CD8-positive, alpha-beta T cell (primary cell): ENCODE measurements at places on chromosomes 2 and 18.

DNA sequence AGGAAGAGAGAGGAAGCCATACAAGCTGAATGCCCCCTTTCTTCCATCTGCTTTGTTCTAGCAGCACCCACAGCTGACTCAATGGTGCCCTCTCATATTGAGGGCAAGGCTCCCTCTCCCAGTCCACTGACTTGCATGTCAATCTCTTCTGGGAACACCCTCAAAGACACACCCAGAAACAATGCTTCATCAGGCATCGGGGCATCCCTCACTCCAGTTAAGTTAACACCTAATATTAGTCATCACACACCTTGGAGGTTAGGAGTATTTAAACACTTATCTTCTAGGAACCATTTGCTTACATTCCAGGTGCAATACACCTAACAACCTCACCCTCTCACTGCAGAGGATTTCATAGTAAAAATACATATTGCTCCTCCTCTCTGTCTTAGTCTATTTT lies 993.5 kb upstream of the DDX18 start:
- no peak for DNase-seq

DNA sequence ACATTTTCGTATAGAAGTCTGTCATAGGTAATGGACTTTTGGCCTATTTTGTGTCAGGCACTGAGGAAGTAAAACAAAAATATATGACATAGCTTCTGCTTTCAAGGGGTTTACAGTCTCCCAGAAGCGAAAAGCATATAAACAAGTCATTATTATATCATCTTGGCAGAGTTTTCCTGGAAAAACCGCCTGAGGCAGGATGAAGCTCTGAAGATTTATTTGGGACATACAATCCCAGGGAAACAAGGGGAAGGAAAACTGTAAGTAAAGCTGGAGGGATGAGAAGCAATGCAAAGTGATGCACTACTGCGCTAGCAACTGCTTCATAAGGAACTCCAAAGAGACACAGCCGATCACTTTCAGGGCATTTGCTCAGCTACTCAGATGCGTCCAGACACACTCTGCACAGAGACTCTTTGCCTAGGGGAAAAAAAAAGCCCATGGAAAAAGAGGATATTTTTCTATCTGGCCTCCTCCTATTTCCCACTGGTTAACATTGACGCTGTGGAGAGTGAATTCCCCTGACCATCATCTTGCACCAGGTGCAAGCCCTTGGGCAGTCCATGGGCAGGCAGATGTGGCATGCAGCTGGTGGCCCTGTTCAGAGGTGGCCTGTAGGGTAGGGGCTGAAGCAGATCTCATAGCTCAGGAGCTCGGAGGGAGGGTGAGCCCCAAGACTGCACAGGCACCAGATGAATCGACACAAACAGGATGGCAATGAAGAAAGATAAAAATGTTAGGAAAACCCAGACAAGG lies 158.1 kb downstream of the METTL4 start:
- DNase-seq = no peak

- no peak for DNase-seq
These were observed 66.1 kb upstream of the ID2 start for GRCh38 chr2:8615576-8616281.

DNA sequence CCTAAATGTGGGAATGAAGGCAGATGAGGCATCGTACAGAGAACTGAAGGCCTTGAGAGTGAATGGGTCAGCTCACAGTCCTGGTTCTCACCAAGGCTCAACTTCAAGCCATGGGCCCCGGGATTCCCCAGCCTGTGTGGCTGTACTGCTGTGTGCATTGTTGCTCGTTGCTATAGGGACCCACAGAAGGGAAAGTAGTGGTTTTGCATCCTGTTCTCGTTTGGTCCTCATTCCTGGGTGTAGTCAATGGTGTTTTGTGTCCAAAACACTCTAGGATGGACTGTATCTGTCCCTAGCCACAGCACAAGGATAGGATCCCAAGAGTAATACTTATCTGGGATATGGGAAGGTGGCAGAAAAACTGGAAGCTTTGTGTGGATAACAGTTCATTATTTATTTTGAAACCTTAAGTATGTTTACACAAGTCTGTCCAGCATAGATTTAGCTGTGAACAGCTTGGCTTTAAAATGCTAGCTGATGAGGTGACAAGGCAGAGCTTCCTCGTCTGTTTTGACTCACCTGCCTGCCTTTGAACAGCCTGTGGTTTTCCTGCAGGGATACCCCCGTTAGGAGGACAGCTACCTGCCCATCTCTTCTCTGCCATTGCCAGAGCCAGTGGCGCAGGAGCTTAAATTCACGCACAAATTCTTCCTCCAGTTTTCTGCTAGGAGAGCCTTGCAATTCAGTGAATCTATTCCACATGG lies 85.0 kb downstream of the WDSUB1 start:
- peak; percentile 21 for DNase-seq

GRCh38 chr2:210798180-210798579 lies 241.8 kb downstream of the CPS1 start:
- no peak for DNase-seq

- peak; percentile 79 for DNase-seq
These were observed 81.9 kb downstream of the CLIP4 start for GRCh38 chr2:29196792-29197788.

DNA sequence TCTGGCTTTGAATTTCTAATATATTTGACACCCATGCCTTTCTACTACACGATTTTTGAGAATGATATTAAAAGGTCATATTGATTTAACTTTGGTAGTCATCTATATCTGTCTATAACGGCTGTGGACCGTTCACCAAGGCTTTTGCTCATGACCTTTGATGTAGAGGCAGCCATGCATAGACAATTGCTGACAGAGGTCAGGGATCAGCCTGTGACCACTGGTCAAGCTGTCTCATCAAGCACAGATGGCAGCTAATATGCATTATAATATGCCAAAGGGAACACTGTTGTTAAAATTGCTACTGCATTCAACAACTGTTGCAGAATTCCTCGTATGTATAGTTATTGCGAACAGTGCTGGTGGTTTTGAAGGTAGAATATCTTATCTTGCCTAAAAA lies 323.9 kb upstream of the DSEL start:
- DNase-seq = no peak

DNA sequence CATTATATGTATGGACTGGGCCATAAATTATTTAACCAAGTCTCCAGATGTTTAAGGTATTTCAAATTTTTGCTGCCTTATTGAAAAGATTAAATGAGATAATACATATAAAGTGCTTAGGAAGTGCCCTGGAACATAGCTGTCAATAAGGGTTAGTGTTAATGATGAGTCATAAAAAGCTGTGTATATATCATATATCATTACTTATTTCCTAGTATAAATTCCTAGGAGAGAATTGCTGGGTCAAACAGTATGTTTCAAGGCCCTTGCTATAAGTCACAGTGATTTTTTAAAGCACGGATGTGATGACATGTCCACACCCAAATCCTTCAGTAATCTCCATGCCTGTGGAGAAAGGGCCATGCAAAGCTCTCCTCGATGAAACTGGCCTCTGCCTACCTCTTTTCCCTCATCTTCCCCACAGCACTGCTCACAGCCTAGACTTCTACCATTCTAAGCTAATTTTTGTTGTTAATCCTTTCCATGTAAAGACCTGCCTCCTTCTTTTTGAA lies 8.5 kb downstream of the ZNF2 start:
- no peak for DNase-seq

DNA sequence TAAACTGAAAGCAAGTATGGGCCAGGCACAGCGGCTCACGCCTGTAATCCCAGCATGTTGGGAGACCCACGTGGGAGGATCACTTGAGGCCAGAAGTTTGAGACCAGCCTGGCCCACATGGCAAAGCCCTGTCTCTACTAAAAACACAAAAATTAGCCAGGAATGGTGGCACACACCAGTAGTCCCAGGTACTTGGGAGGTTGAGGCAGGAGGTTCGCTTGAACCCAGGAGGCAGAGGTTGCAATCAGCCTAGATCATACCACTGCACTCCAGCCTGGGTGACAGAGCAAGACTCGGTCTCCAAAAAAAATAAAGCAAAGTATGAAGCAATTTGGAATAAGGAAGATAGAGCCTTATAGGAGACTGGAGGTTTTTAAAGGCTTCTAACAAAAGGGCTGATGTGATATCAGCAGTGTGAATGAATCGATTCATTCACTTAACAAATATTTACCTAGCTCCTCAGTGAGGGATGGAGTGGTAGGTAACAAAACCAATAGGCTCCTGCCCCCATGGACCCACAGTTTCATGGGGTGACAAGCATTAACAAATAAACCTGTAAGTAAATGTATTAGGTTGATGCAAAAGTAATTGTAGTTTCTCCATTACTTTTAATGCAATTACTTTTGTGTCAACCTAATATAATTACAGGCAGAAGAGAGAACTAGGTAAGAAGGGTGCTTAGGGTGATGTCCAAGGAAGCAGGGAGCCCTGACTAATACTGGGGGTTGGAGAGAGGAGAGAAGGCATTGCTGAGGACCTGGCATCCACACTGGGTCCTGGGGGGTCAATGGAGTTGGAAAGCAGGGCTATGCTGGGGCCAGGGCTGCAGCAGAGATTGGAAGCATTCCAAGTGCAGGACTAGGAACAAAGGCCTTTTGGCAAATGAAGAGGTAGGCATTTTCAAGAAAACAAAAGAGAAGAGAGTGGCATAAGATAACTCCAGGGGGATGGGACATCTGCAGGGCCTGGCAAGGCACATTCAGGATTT lies 195.4 kb upstream of the ARL4C start:
- DNase-seq = no peak

GRCh38 chr2:11305958-11306357 lies 38.5 kb downstream of the ROCK2 start:
- no peak for DNase-seq

- no peak for DNase-seq
These were observed 1473.2 kb downstream of the LRP1B start for GRCh38 chr2:140657657-140658056.

GRCh38 chr2:15908371-15908770 lies 32.0 kb upstream of the MYCN start:
- DNase-seq = no peak

DNA sequence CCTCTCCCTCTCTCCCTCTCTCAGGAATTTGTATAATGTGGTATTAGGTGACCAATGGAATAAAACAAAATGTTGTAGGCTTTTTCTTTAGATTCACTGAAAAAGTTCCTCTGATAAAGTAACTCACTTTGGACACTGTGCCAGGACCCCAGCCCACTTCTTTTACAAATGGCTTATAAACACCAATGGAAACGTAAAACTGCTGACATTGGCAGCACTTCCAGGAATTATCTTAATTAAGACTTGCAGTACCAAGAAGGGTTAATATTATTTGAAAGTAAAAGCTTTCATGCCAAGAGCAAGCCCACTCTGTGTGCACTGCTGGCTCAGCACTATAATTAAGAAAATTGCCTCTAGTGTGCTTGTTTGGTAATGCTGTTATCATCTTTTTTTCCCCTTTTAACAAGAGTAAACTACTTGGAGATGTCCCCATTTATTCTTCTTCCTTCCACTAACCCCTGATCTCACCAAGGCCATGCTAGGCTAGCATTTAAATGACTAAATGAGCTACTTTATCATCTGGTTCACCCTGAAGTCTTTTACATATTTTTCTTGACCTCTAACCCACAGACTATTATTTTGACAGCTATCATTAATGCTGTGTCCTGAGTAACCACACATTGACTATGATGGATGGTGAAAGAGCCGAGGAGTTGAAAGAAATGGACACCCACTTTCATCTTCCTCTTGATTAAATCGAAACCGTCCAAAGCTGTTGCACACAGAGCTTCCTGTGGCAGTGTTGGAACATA lies 232.2 kb upstream of the ETAA1 start:
- DNase-seq = no peak

GRCh38 chr2:161128885-161129284 lies 31.3 kb upstream of the TANK start:
- DNase-seq = no peak

DNA sequence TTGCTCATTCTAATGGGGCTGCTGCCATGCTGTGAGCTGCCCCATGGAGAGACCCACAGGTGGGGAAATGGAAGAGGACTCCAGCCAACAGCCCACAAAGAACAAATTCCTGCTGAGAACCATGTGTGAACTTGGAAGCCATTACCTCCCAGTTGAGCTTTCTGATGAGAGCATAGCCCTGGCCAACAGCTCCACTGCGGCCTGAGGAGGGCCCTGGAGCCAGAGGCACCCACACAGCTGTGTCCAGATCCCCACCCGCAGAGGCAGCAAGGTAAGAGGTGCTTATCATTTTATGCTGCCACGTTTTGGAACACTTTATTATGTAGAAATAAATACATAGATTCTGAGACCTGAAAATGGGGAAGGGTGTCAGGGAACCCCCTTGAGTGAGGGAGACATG lies 44.2 kb upstream of the OTOS start:
- no peak for DNase-seq

DNA sequence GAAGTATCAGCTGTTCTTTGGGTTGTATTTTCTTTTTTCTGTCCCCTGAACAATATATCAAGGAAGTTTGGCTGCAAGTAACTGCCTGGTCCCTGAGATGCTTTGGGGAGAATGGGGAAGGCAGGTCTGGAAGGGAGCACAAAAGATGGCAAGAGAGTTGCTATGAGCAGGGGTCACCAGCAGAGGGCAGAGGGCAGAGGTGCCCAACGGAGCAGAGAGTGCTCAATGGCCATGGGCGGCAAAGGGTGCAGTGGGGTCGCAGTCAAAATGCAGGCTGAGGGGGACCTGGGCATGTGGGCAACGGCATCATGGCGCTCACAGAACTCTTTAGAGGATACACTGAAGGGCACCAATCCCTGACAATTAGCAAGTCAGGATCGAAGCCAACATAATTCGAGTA lies 107.7 kb upstream of the ATP8B1 start:
- DNase-seq = no peak

DNA sequence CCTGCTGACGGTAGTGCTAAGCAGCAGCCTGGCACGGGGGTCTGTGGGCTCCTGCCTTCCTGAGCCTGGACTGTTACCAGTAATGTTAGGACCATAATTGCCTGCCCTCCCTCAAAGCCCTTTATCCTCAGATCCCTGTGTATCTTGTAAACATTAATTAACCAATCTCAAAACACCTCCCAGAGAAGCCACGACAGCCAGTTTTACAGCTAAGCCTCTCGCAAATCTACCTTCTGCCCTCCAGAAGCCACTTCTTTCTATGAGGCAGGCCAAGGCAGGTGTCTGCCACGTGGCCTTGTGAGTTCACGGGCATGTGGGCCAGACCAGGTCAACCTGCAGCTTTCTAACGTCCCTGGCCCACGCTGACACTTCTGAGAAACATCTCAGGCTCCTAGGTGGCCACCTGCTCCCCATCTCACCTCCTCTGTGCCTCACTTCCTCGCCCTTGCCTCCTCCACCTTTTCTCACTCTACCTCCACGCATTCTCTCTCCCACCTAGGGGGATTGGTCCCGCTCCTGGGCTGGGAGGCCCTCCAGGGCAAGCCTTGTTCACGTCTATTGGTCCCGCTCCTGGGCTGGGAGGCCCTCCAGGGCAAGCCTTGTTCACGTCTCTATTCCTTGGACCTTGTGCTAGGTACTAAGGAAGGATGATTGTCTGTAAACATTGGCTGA lies 64.3 kb downstream of the EDAR start:
- DNase-seq = no peak

- no peak for DNase-seq
These were observed 54.3 kb downstream of the NOL10 start for GRCh38 chr2:10635430-10635829.

- no peak for DNase-seq
These were observed 5.3 kb downstream of the MAP4K3 start for GRCh38 chr2:39431592-39432316.

- no peak for DNase-seq
These were observed 46.1 kb upstream of the MGAT4A start for GRCh38 chr2:98777076-98777475.

GRCh38 chr18:40577239-40577980 lies 1377.6 kb upstream of the PIK3C3 start:
- no peak for DNase-seq
